ENCODE measurements at places on chromosomes 7 and 10.
A peak's percentile ranks its signal among the peaks of the same experiment; 100 is the strongest.

DNA sequence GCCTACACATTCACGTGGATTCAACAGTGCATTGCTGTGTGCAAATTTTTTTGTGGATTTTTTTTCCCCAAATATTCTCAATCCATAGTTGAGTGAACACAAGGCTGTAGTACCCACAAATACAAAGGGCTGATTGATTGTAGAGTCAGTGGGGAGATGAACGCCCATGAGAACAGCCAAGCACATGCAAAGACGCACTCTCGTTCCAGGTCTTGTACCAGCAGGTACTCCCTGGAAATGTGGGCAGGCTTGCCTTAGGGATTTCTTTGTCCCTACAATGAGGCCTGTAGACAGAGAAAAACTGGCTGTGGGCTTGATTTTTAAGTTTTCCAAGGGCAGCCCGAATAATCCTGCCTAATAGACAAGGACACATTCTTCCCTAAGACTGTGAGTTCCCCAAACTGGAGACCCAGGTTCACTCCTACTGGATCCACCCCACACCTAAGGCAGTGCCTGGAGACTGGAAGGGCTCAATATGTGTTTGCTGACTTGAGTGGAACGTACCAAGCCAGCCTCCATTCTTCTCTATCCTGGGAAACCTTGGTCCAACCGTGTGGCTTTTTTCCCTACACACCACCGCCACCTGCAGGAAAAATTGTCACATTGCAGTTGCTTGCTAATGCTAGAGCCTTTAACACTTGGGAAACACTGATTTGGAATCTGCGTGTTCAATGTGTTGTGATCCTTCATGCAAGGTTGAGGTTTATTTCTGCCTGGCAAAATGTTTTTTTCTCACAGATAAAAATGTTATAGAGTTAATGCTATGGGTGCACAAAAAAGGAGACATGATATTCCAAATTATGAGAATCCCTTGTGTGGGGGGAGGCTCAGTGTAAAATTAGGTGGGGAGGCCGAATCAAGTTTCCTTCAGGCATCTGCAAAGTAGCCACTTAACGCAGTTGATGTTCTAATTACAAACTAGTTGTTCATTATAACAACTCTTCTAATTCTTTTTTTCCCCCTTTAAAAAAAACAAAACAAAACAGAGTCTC lies 49.3 kb downstream of the PPP1R17 start:
- no peaks in the 10 kb centered on the region for H3K36me3 ChIP-seq
- no peaks in the 10 kb centered on the region for H3K27me3 ChIP-seq
- no peaks in the 10 kb centered on the region for H3K4me1 ChIP-seq
- no peak overlapping the region for H3K4me3 ChIP-seq
- no peak overlapping the region for H3K27ac ChIP-seq
- DNase-seq, result no peak

DNA sequence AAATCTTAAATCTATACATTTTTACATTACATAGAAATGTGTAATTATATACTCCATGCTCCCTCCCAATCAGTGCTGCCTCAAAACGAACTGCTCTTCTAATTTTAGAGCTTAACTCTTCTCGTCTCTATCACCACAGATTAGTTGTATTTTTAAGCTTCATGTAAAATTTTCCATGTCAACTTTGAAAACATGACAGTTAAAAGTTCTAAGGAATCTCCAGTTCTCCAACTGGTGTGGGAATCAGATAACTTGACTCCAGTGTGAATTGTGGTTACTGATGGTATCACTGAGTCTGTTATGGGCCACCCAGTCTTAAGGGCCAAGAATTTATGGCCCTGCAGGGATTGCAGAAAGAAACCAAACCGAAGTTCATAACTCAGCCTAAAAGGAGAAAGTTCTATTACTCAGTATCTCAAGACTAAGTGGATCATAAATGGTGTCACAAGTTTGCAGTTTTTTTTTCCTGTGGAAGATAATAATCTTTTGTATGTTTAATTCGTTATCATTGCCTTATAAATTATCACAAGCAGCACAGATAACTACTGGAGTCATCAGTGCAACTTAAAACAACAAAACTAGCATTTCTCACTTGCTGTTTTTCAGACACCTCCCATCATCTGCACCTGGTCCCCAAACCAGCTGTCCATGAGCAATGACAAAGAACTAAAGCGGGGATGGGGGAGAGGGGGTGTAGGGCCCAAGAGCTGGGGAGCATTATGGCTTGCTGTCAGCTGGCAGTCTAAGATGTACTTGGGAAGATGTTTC lies 31.5 kb upstream of the KMT2E start:
- H3K4me1 ChIP-seq, result peaks cover 21% of the 10 kb centered on the region
- no peak for DNase-seq
- no peaks in the 10 kb centered on the region for H3K27me3 ChIP-seq
- peak overlapping the region; percentile 98 for H3K27ac ChIP-seq
- H3K4me3 ChIP-seq, result peak overlapping the region; percentile 93

DNA sequence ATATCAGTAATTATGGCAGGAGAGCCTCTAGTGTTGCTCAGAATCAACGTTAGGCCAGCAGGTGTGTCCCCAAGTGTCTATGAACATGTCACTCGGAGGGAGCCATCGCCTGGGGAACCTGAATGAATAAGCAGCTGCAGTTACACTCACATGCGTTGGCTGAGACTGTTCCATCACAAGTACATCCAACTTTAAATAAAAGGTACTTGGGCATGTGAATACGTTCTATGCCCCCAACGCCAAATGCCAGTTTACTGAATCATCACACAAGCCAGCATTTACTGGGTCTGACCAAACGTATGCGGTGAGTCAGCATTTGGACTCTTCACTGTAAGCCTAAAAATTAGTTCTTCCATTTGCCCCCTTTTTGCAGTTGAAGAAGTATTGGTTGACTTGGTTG lies 207.6 kb upstream of the PLXNA4 start:
- no peak overlapping the region for H3K27ac ChIP-seq
- DNase-seq, result no peak
- no peak overlapping the region for H3K4me3 ChIP-seq
- H3K36me3 ChIP-seq, result no peaks in the 10 kb centered on the region
- no peaks in the 10 kb centered on the region for H3K4me1 ChIP-seq

- H3K4me3 ChIP-seq, result no peak overlapping the region
- H3K27me3 ChIP-seq, result no peaks in the 10 kb centered on the region
- no peak for DNase-seq
- no peaks in the 10 kb centered on the region for H3K4me1 ChIP-seq
- no peak overlapping the region for H3K27ac ChIP-seq
- H3K36me3 ChIP-seq, result no peaks in the 10 kb centered on the region
Observed at GRCh38 chr10:79417266-79417665, 28.2 kb downstream of the ZCCHC24 start.

DNA sequence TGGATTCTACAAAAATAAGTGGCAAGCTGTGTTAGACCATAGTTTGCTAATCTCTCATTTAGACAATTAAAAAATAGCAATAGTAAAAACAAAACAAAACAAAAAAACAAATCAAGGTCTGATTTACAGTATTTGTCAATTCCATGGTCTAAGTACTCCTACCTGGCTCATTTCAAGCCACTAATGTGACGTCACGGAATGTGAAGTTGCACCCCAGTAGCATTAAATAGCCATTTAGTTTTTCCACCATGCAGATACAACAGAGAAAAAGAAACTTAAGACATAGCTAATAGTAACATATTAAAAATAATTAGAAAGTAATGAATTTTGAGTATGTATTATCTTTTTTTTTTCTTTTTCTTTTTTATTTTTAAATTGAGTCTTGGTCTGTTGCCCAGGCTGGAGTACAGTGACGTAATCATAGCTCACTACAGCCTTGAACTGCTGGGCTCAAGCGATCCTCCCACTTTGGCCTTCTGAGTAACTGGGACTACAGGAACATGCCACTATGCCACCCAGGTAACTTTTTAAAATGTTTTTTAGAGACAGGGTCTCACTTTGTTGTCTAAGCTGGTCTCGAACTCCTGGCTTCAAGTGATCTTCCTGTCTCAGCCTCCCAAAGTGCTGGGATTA lies 101.2 kb downstream of the MKX start:
- no peaks in the 10 kb centered on the region for H3K4me1 ChIP-seq
- no peak for DNase-seq
- H3K27me3 ChIP-seq, result no peaks in the 10 kb centered on the region
- no peak overlapping the region for H3K4me3 ChIP-seq

DNA sequence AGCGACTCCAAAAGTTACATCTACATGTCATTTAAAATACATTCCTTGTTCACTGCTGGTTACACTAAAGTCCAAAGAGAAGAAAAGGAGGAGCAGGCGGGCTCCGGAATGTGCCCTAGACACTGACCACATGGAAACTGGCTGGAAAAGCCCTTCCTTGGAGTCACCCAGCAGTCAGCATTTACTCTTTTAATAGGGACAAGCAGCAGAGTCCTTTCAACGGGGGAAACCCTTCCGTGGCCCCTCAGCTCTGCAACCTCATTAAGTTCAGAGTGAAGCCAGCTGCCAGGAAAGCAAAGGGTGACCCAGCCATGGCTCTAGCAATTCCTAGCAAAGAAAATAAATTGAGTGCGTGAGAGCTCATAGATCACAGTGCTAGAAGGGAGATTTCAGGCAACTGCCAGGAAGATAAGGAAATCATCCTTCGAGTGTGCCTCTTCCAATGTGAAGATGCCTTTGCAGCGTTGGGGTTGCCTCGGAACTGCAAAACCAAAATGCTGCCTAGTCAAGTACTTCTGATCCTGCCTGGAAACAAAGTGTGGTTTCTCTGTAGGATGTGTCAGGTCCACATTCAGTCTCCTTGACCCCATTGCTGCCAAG lies 101.6 kb downstream of the SORBS1 start:
- H3K27ac ChIP-seq, result no peak overlapping the region
- no peak for DNase-seq
- no peaks in the 10 kb centered on the region for H3K36me3 ChIP-seq

- H3K4me1 ChIP-seq, result peaks cover 10% of the 10 kb centered on the region
- peak; percentile 55 for DNase-seq
- H3K36me3 ChIP-seq, result no peaks in the 10 kb centered on the region
- H3K27me3 ChIP-seq, result no peaks in the 10 kb centered on the region
- peak within 1 kb of the TSS; percentile 85 for H3K27ac ChIP-seq
- peak within 1 kb of the TSS; percentile 79 for H3K4me3 ChIP-seq
Observed at GRCh38 chr10:132397036-132397541, at the start of gene PWWP2B. Gene PWWP2B (plus strand): TSS chr10:132397200. CDS start chr10:132397227, 27 bp downstream.

DNA sequence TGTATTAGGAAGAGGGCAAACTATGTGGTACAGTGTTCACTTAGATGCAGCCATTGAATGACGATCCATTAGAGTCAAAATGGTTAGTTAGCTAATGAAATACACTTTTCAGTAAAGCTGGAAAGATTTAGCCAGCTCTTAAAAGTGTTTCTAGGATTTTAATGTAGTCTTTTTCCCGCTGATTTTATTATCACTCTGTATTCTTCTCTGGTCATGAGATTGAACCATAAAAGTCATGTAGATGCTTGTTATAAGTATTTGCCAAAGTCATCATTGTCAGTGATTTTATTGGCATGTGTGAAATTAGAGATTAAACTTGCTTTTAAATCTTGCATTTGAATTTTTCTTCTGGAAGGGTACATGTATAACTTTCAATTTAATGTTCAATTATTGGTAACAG lies 93.8 kb downstream of the ADK start:
- no peak overlapping the region for H3K27ac ChIP-seq
- H3K4me3 ChIP-seq, result no peak overlapping the region
- H3K27me3 ChIP-seq, result no peaks in the 10 kb centered on the region
- no peak for DNase-seq
- H3K36me3 ChIP-seq, result peaks cover 11% of the 10 kb centered on the region
- no peaks in the 10 kb centered on the region for H3K4me1 ChIP-seq

GRCh38 chr7:495761-496321 lies 23.8 kb downstream of the PDGFA start:
- no peak for DNase-seq
- H3K36me3 ChIP-seq, result no peaks in the 10 kb centered on the region
- no peak overlapping the region for H3K4me3 ChIP-seq

Measured in naive thymus-derived CD4-positive, alpha-beta T cell (primary cell).